ENCODE measurements at places on chromosomes 2 and 18.
A peak's percentile ranks its signal among the peaks of the same experiment; 100 is the strongest.

- DNase-seq = no peak
Observed at GRCh38 chr2:239760596-239760995, 264.5 kb downstream of the NDUFA10 start.

- no peak for DNase-seq
Observed at GRCh38 chr2:42340938-42341636, 19.9 kb downstream of the COX7A2L start.

DNA sequence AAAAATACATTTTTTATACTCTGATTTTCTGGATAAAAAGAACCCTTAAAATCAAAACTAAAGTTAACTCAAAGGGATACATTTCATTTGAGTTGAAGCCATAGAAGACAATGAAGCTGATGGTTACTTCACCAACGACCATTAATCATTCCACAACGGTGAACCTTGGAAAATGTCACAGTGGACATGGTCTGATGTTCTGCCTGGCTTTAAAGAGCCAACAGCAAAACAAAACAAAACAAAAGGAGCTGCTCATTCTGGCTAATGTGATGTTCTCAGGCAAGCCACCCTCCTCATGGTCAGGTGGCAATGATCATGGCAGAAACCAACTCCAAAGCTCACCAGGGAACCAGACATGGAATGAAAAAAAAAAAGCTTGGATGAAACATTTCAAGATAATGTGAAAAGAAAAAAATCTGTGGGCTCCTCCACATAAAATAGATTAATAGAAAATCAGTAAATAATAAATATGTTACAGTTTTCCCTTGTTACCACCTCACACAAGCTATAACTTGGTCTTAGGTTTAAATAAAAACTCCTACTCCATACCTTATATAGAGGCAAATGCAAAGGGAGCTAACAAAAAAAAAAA is 90.1 kb upstream of the SERTAD2 start:
- no peak for DNase-seq

DNA sequence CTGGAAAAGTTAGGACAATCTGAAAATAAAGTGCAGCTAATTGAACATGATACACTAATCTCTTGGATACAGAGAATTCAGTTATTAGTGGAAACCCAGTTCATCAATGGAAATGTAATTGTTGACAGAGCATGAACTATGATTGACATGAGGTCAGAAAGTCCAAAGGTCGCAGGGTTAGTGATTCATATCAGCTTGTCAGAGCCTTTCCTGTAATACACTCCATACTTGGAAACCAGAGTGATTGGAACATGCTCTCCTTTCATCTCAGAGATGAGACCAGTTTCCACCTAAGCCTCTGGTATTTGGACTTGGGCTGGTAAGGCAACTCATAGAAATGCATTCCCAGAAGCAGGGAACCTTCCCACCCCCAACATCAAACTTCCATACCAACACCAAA is 8.5 kb upstream of the NCKAP5 start:
- no peak for DNase-seq

DNA sequence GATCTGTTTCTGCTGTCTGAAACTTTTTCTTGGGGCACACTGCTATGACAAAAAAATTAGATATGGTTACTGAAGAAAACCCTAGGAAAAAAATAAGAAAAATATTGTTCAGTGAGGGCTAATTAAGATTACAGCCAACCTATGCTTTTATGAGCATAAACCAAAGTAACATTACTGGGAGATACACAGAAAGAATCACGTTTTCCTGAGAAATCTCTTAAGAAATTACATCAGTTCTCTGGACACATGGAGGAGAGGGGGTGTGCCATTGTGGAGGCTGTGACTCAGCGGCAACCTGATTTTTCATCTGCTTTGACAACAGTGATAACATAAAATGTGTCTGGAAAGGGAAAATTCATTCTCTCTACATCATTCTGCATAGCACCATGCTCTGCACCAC is 13.4 kb upstream of the NMI start:
- DNase-seq = peak; percentile 27
